ENCODE measurements at places on chromosomes 6 and 20.

- DNase-seq = no peak
These were observed 117.7 kb downstream of the PLEKHG1 start for GRCh38 chr6:150717419-150717818.

DNA sequence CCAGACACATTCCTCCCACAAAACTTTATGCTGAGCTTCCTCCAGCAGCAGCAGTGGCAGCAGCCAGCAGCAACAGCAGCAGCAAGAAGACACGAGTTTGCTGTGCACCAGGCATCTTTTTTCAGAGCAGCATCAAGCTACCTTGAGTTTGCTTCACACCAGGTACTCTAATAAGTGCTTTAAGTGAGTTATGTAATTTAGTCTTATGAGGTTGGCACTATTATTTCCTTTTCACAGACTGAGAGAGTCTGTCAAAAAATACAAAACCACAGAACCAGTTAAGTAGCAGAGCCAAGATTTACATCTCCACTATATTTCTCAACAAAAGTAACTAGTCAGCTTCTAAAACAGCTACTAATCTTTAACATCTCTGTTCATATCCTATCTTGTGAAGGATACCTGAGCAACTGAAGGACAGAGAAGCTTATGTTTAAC is 23.7 kb downstream of the RANBP9 start:
- DNase-seq = peak; percentile 40

DNA sequence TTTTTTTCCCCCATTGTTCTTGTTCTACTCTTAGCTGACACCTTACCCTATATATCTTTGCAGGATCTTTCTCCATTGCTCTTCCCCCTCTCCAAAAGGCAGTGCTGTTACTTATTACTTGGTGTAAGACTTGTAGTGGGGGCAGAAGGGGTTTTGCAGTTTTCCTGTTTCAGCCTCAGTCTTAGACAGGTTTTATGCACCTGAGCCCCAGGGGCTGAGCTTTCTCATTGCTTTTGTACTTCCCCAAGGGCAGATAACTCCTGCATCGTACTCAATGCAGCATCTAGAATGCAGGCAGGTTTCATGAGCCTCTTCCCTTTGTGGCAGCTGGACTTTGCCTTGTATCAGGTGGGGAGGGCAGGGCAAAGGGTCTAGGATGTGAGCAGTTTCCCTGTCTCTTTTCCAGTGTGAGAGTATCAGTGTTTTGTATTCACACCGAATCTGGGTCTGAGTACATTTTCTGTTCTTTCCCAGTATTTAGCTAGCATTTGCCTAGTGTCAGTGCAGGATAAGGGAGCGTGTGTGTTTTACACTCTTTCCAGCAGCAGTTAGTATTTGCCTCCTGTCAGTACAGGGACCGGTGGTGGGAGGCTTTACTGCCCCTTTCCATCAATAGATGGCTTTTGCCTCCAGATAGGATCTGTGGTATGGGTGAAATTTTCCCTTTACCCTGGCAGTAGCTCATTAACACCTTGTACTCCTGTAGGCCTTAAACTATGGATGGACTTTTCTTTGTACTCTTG is 19.6 kb downstream of the CYB5R4 start:
- no peak for DNase-seq

DNA sequence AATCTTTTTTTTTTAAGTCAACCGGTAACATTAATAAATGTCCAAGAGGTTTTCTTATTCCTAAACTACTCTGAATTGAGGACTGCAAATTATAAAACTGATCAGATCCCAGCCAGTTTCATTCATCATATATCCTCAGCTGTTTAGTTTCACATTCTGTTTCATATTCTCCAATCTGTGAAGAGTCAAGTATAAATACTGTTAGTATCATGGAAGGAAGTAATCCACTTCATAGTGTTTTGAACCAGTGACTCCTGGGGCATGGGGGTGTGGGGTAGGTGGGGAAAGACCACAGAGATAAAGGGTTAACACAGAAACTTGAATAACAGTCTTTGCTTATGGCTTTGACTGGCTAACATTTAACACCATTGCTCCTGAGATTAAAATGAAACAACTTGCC is 69.9 kb downstream of the FYN start:
- no peak for DNase-seq

GRCh38 chr6:84442208-84442607 is 214.8 kb upstream of the CEP162 start:
- DNase-seq = no peak

- DNase-seq = no peak
These were observed 178.7 kb upstream of the TAB2 start for GRCh38 chr6:149138699-149139294.

DNA sequence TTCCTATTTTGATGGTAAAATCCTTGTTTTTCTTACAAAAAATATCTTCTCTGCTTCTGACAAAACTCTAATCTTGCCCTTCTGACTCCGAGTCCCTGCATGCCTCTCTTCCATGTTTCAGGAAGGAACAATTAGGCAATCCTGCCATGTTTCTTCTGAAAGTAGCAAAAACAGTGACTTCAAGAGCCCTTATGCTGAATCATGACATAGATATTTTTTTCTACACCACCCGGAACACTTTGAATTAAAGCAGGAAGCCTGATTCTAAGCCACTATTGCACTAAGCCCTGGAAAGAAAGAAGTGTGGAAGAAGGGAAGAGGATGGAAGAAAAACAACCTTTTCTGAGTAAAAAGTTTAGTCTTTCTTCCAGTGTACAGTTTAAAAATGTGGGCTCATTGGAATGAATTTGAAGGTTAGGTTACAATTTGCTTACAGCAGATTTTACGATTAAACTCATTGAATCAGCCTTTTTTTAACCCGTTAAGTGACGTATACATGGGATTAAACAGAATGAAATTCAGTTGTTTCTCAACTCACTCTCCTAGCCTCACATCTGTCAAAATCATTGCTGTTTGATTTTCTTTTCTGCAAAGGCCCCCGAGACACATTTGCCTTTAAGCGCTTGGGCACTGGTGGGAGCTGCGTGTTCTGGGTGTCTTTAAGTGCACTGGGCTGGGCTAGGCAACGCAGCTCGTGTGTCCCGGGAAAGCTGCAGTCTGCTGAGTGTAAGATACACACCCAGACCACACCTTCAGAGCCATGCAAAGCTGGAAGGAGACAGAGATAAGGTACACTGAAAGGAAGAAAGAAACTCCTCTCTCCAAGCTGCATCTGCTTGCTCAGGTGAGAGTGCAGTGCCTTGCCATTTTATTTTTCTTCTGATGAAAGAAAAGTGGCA is 159.4 kb upstream of the CITED2 start:
- no peak for DNase-seq

DNA sequence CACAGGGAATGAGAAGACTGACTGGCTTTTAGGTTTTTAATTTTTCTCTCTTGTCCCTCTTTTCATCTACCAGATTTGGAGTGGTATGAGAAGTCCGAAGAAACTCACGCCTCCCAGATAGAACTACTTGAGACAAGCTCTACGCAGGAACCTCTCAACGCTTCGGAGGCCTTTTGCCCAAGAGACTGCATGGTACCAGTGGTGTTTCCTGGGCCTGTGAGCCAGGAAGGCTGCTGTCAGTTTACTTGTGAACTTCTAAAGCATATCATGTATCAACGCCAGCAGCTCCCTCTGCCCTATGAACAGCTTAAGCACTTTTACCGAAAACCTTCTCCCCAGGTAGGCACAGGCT is 644 bp downstream of the MAD2L1BP start:
- no peak for DNase-seq

All from head of caudate nucleus (tissue), 42 donors.